Stimulated activated CD4-positive, alpha-beta T cell treated with anti-CD3 and anti-CD28 coated beads, Interleukin-4, amount 100 ng/mL, for 1 hour (primary cell): ENCODE measurements at places on chromosomes 5 and 9.

GRCh38 chr9:114571391-114571790 lies 16.2 kb upstream of the ATP6V1G1 start:
- no peak for DNase-seq

- no peak for DNase-seq
Measured at GRCh38 chr5:7518947-7519560, 123.1 kb downstream of the ADCY2 start.

GRCh38 chr5:65535529-65535987 lies 27.4 kb downstream of the CENPK start:
- no peak for DNase-seq

DNA sequence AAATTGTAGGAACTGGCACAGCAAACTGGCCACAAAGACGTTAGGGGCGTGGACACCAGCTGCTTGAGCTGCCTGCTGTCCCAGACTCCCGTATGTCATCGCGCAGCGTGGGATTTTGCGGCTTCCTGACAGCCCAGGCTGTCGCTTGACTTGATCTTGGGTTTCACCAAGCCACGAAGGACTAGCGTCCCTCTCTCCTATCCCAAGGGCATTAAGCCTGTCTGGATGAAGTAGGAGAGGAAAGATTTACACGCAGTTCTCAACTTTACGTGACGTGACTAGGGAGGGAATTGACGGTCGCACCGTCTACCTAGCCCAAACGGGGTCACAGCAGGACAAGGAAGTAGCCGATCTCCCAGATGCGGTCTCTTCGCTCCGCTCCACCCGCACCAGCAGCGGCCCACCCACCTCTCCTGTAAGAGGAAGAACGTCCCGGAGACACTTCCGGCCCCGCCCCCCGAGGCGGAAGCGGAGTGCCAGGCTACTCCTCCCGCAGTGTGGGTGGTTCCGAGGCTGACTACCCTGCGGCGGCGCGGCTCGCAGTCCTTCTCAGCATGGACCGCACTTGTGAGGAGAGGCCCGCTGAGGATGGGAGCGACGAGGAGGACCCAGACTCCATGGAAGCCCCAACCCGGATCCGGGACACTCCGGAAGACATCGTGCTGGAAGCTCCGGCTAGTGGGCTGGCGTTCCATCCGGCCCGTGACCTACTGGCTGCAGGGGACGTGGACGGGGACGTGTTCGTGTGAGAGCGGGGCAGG lies at the start of gene WDR55:
TSS of gene WDR55 (plus strand) at position 546 of the 761 bp plus-strand sequence. CDS start at position 555, 9 bp downstream.
- DNase-seq: peak; percentile 96

DNA sequence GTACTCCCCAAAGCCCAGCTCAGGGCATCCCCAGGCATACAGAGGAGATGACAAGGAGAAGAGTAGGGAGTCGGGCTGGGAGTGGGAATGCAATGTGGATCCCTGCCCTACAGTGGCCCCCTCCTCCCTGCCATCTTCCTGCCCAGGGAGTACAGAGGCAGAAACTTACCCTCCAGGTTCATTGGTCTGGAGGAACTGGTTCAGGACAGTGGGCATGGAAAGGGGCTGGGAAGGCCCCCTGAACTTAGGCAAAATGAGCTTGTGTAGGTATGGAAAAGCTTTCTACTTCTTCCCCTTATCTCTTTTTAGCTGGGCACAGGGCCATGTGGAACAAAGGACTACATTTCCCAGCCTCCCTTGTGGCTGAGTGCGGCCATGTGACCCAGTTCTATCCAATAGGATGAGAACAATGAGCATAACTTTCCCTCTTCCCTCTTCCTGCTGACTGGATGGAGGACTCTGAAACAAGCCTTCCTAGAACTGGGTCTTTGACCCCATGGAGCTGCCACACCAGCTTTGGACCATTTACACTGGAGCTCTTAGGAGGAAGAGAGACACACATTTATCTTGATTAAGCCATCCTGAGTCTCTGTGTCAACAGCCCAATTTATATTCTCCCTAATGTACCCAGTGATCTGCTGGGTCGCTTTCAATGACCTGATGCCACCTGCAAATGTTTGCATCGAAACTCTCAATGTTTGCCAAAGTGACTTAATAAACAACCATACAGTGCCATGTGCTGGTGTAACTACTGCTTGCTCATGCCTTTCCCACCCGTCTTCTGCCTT lies 25.0 kb upstream of the HMCN2 start:
- DNase-seq: peak; percentile 21

- DNase-seq: no peak
Measured at GRCh38 chr5:153084511-153084910, 406.0 kb upstream of the GRIA1 start.

- no peak for DNase-seq
Measured at GRCh38 chr9:104784098-104784497, 20.2 kb downstream of the NIPSNAP3B start.

GRCh38 chr5:20832204-20833080 lies 844.4 kb upstream of the CDH18 start:
- no peak for DNase-seq

GRCh38 chr5:54360089-54360488 lies 49.7 kb upstream of the ARL15 start:
- DNase-seq: no peak

DNA sequence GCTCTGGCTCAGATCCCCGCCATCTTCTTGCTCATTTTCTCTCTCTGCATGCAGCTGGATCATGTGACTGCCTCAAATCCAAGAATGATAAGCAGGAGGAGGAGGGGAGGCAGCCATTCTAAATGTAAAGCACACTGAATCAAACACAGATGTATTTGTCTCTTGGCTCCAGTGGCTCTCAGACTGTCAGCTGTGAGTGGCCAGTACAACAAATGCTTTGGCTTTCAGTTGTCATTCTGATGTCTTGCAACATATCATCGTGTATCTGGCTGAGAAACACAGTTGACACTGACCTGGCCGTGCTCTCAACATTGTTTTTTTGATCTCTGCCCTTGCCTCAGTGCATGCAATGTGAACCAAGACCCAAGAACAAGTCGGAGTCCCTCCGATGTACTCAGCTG lies 233.1 kb downstream of the ADAMTSL1 start:
- no peak for DNase-seq

GRCh38 chr9:133882849-133883755 lies 109.0 kb downstream of the VAV2 start:
- DNase-seq: no peak

DNA sequence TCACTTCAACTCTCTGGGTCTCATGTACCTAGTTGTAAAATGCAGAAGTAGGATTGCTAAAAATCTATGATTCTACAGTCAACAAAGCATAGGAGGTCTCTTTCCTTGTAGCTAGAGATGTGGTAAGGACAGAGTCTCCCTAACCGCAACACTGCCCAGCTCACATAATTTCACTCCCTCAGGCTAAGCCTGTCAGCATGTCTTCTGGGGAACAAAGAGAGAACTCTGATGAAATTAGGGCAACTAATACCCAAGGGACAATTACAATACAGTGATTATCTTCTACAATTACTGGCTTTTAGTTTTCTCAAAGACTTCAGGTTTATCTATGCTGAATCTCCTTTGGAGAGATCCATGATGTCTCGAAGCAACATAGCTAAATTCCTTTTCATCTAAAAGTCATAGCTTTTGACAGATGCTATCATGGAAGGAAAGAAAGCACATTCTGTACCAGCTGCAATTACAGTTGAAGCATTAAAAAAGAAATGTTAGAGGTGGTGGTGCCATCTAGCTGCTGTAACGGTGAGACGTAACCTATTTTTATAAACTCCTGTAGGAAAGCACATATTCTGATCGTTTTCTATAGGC lies 141.1 kb upstream of the TARS1 start:
- DNase-seq: no peak

DNA sequence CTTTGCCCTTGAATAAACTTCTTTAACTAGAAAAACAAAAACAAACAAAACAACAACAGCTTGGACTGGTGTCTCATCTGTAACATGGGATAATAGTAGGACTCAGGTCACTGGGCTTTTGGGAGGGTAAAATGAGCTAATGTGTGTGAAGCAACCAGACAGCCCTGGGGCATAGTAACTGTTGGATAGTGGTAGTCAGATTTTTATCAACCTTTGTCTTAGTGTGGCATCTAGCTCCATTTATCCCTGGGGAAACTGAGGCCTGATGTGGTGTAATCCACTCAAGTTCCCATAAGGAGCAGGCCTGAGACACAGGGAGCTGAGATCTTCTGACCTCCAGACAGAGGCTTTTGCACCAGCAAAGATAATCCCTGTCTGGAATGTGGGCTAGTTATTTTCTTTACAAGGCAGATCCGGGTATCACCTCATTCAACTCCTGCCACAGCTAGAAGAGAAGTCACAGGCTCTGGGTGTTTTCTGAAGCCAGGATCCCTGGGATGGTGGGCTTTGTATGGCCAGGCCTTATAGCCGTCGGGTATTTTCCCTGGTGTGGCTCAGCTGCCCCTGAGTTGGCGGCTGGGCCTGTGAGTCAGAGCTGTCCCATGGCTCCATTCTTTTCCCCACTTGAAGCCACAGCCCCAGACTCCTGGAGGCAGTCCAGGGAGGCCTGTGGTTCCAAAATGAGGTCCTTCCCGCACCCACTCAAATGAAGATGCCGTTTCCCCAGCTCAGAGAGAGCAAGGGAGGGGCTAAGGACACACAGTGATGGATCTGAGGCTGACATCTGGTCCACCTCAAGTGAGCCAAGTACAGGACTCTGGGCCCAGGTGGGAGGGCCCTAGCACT lies 26.1 kb upstream of the CSF1R start:
- DNase-seq: no peak

DNA sequence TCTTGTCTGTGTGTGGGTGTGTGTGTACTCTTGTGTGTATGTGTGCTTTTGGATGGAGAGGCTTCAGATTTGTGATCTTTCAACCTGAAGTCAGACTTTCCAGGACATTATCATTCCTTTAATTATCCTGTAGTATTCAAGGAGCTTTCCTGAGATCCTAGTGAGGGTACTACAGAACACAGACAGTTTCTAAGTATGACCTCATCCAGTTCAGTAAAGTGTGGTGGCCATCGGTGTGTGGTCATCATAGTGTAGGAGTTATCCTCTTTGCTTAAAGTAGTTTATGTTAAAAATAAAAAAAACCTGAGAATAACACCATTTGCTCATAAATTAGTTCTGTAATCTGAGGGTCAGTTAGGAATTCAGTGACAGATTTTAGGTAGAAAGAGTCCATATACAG lies 478.0 kb upstream of the ACTBL2 start:
- DNase-seq: no peak

- no peak for DNase-seq
Measured at GRCh38 chr5:173018358-173018757, 34.8 kb downstream of the ATP6V0E1 start.

DNA sequence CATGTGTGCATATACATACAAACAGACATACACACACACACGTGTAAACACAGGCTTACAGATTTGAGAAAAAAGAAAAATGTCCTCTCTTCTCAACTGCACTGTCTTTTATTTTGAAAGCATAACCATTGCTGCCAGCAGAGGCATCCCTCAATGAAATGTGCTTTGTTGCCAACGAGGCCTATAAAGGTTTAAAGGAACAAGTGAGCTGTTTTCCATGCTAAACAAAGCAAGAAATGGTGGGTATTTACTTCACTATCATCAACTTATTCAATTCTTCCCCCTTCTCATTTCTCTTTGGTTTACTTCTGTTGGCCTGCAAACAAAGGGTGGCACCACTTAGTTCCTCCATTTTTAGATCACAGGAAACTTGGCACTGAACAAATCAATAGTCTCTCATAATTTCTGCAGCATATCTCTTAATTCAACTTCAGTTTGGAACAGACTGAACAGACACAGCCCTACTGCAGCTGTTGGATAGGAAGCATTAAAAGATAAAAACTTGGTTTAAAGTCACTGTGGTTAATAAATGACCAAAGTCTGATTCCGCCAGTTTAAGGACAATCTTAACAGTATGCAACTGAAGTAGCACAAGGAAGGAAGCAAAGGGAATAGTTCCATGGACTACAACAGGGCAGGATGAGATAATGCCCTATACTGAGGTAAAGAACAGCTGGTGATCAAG lies 21.7 kb downstream of the TTC33 start:
- DNase-seq: no peak

- no peak for DNase-seq
Measured at GRCh38 chr5:31781772-31782171, 142.8 kb downstream of the PDZD2 start.

DNA sequence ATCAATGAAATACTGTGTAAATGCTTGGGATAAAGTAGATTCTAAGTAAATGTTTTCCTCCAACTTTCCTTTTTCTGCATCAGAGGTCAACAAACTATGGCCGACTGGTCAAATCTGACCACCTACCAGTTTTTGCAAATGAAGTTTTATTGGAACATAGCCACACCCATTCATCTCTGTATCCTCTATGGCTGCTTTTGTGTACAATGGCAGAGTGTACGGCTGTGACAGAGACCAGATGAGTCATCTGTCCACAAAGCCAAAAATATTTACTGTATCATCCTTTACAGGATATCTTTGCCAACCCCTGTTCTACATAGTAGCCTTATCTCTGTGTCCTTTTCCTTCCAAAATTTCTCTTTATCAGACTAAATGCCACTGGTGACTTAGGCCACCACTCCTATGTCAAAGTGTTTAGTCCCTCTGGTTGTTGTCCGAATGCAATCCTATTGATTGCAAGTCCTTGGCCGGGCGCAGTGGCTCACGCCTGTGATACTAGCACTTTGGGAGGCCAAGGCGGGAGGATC lies 218.4 kb upstream of the KLF4 start:
- no peak for DNase-seq

DNA sequence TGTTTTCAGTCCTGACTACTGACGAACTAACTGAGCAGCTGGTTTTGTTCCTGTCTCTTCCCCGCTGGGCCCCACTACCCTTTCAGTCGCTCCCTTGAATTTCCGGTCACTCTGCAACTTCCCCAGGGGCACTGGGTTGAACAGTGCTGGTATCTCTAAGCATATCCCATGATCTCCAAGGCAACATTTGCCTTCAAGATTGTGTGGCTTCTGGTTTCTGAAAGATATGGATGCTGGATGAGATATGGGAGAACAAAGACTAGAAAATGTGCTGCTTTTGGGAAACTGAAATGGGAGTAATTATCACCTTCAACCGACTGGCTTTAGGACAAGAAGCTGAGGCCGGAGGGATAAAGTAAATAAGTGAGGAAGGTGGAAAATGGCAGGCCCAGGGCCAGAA lies 258.2 kb upstream of the PIK3R1 start:
- no peak for DNase-seq

GRCh38 chr9:107276966-107277710 lies 5.9 kb upstream of the RAD23B start:
- DNase-seq: no peak

DNA sequence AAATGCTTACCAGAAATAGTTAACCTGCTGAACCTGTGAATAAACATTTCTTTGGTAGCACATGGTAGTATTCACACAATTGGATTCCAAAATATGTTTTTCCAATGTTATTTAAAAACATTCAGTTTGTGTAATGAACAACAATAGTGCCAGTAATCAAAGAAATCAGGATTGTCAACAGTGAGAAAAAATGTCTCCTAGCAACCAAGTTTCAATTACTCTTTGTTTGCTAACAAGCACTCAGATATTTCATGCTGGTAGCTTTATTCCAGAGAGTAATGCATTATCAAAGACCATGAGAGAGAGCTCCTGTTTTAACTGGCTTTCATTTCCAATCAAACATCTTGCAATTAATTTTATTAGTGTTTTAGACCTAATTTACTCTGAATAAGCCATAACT lies 768.1 kb upstream of the GRAMD2B start:
- DNase-seq: no peak

- no peak for DNase-seq
Measured at GRCh38 chr5:89342106-89342876, 459.3 kb upstream of the MEF2C start.
